ENCODE measurements at places on chromosomes 7 and 10.

DNA sequence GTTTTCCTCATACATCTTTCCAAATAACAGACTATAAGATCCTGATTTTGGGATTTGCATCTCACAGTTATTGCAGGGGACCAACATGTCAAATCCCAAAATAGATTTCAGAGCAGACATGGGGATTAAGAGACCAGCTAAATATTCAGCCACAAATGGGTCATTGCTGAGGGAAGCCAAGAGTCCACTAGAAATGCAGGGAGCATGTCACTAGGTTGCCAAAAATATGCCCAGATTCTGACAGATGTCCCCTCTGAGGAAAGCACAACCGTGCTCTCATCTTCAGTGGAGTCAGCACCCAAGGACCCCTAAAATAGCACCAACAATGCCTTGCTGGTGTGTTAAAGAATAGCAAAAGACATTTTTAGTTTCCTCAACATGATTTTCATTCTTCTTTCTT is 56.2 kb upstream of the AGK start:
- DNase-seq, result no peak

- peak; percentile 5 for DNase-seq
Observed at GRCh38 chr7:3641582-3641981, 340.5 kb downstream of the SDK1 start.

GRCh38 chr10:19966751-19967150 is 150.5 kb downstream of the PLXDC2 start:
- peak; percentile 18 for DNase-seq

DNA sequence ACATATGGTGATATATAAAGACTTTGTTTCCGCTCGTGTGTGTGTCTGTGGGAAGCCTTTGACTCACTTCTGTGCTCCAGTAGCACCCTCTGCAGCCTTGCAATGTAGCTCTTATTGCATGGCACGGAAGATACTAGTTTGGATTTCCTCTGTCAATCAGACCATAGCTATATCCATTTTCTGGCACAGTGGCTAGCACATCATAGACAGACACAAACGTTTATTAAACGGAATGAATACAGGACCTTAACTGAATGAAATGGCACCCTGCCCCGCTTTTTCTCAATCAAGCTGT is 124.0 kb upstream of the PTPN20 start:
- no peak for DNase-seq

DNA sequence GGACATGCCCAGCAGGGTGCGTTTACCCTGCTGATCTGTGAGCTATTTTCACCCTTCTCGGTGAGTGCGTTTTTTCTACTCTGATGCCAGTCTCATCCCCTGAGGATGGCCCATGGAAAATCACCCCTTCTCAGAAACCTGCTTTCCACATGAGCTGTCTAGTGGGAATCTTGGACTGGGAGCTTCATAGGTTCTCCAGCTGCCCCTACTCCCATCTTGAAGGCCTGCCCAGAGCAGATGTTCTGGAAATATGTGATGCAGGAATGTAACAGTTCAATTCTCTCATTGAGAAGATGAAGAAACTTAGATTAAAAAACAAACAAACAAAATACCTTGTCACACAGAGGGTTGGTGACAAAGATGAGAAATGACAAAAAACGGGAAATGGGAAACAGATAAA is 146.9 kb upstream of the RAB11FIP2 start:
- DNase-seq, result no peak

DNA sequence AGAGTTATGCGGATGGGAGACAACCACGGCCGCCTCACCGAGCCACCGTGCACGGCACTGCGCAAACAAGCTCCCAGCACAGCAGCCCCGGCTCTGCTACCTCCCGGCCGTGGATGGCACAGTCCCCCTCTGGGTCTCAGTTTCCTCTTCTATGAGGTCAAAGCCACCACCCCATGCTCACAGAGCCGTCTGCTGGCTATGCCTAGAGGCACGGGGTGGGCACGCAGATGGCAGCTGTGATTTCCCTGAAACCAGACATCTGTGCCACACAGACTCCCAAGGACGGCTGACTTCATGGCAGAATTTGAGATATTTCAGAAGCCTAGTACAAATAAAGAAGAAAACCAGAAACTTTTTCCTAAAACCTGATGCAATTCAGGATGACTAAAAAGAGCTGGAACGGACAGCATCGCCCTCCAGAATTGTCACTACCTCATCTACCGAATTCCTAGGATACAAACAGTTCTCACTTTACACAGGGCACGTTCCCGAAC is 73.2 kb downstream of the AMZ1 start:
- DNase-seq, result no peak

GRCh38 chr7:4612237-4612636 is 69.9 kb upstream of the FOXK1 start:
- DNase-seq, result no peak

DNA sequence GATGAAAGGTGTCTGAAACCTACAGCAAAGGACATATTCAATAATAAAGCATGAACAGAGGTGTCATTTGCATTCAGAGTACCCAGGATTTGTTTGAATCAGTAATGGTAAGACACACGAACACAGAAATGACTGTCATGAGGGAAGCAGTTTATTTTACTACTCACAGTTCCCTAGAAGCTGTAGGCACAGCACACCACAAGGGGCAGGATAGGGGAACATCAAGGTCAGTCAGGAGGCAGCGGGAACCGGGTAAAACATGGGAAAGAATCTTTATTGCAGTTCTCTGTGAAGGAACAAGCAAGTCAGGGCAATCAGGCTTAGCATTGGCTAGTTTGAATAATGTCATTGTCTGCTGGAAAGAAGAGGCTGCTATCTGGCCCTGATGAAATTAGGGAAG is 70.2 kb upstream of the PDSS1 start:
- DNase-seq, result no peak

- no peak for DNase-seq
Observed at GRCh38 chr10:95569368-95569767, 8.2 kb upstream of the SORBS1 start.

- DNase-seq, result no peak
Observed at GRCh38 chr7:83689855-83690254, 40.9 kb upstream of the SEMA3E start.

All from endothelial cell (in vitro differentiated cells).